ENCODE measurements at places on chromosomes 3 and 15.

GRCh38 chr3:23094890-23095462 lies 108.2 kb upstream of the UBE2E2 start:
- DNase-seq, result no peak

DNA sequence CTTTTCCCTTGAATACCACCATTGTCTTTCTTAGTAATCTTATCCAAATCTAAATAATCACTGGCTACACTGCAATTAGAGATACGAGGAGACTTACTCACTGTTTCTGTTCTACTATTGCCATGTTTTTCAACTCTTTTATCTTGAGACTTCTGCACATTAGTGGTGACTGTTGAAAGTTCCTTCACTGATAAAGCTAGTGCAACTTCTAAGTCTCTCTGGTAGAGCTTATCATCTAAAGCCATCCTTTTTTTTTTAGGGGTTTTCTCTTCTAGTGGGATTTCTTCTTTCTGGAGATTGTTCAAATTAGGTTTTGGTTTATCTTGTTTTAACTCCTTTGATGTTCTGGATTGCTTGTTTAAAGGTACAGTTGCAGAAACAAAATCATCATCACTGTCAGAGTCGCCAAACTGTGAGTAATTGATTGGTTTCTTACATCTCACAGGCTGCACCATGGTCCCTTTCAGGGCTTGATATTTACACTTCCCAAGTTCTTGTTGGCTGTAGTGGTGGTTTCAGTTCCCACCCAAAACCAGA lies 37.7 kb downstream of the NCK1 start:
- DNase-seq, result no peak

DNA sequence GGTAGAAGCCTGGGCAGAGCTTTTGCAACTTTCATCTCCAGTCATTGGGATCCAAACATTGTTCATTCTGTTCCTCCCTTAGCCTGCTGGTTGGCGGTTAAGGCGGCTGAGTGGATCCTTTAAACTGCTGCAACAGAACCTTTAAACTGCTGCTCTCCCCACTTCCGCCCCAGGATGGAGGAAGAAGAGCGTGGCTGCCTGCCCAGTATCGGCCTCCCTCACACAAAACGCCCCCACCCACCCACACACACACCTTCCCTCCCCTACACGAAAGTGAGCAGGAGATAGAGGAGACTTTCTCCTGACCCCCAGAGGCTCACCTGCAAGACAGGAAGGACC lies 460 bp upstream of the ZMAT3 start:
- DNase-seq, result no peak

DNA sequence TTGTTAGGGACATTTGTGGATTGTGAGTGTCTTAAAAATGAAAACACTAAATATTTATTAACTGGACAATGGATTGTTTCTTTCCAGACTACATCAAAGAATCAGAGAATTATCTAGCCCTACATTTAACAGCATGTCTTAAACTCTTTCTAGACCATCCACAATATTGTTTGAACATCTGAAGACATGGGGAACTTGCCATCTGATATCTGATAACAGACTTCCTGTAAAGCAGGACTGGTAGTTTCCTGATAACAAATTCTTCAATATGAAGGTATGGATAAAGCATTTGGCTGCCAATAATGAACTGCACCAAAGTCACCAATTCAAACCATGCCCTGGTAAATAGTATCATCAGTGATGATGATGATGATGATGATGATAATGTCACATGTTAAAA lies 26.2 kb upstream of the HACD2 start:
- DNase-seq, result no peak

DNA sequence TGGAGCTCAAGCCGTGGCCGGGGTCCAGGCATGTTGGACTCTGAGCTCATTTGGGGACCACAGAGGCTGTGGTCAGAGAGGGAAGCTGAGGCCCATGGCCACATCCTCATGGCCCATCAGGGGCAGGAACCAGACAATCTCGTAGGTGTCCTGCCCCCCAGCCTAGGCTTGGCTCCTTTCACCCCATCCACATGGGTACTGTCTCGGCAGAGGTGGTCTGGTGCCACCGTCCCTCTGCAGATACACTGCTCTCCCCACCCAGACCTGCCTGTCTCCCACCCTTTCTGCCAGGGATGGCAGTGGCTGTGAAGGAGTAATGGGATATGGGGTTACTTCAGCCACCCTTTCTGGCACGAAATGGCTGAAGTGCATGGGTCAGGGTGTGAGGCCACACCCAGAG lies 7.9 kb downstream of the PRSS50 start:
- DNase-seq, result no peak

GRCh38 chr3:150252462-150252861 lies 155.6 kb upstream of the TSC22D2 start:
- DNase-seq, result no peak

- DNase-seq, result no peak
These were observed 94.8 kb upstream of the THRB start for GRCh38 chr3:24589513-24589851.

DNA sequence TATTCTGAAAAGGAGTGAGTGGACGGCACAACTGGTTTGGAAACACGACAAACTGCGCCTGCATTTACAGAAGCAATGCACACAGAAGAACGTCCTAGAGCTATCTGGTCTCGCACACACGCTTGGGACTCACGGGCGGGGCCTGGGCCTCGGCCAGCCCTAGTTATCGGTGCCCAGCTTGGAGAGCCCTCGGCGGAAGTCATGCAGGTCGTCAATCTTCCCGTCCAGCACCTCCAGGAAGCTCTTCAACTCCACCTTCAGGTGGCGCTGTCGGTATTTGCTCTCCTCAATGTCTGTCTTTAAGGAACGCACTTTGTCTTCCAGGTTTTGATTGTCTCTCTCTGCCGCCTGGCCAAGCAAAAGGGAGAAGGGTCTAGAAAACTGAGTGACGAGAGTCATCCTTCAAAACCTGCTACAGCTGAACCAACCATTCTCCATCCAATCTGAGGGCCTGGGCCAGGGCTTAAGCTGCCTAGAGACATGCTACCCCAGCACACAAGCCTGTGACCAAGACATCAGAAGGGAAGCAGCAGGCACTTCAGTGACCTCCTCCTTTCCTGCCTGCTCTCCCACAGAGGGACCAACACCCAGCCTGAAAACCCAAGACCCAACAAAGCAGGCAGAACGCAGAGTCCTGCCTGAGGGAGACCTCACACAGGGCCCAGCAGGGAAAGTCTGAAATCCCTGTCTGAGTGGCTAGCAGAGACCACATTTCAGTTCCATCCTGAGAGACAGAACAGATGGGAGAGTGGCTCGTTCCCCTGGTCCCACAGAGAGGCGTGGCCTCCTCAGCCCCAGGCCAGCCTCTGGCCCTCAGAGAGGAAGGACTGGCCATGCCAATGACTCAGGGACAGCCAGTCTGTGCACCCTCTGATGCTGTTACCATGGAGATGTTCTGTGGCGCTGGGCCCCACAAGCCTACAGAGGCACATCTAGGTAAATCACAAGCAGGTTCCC lies 40.4 kb downstream of the WHAMM start:
- DNase-seq, result peak; percentile 78

- DNase-seq, result no peak
These were observed 220.4 kb downstream of the SNRPN start for GRCh38 chr15:25175033-25175788.

DNA sequence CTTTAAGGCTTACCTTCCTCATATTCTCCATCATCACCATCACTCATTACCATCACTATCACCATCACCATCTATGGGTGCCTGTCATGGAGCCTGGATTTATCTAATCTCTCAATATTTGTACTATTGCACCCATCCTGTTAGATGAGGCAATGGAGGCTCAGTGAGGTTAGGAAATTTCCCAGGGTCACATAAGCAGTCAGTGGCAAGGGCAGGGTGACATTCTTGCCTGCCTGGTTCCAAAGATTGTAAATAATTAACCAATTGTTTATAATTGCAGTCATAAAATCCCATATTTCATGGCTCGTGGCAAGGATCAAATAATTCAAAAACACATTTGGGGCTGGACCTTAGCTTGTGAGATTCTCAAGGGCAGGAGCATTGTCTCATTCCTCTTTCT lies 55.2 kb downstream of the MGLL start:
- no peak for DNase-seq

DNA sequence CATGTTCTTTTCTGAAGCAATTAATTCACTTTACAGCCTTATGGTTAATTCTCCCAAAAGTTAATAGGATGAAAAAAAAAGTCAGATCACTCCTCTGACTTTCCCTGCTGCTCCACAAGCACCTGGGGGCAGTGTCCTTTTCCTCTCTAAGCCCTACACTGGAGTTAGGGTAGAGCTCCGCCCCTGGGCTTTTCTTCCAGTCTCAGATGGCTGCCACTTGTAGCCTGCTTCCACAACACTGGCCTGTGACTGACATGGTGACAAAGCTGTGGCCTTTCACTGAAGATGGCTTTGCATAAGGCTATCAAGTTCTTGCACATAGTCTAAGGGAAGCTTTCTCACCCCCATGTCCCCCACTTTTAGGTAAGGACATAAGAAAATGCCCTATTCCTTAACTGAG lies 1.3 kb upstream of the MON1A start:
- DNase-seq, result no peak

Measured in NCI-H2081 (cell line).